Activated CD4-positive, alpha-beta T cell treated with anti-CD3 and anti-CD28 coated beads, Interleukin-2, amount 10 ng/mL, durations not matched to agents 24 days and 14 days (primary cell): ENCODE measurements at places on chromosomes 16 and 17. TPM values are rescaled to one million over a fixed set of nuclear protein-coding genes. Genes with fewer than 3 reads are reported as not detected.

The GP2 gene
- not detected in 2 replicates for total RNA-seq

- no peak overlapping the region for H3K4me3 ChIP-seq
- H3K27ac ChIP-seq: no peak overlapping the region
- no peaks in the 10 kb centered on the region for H3K4me1 ChIP-seq
- no peaks in the 10 kb centered on the region for H3K36me3 ChIP-seq
- H3K27me3 ChIP-seq: no peaks in the 10 kb centered on the region
These were observed 341.7 kb downstream of the C16orf95 start for GRCh38 chr16:86975445-86975844.

DNA sequence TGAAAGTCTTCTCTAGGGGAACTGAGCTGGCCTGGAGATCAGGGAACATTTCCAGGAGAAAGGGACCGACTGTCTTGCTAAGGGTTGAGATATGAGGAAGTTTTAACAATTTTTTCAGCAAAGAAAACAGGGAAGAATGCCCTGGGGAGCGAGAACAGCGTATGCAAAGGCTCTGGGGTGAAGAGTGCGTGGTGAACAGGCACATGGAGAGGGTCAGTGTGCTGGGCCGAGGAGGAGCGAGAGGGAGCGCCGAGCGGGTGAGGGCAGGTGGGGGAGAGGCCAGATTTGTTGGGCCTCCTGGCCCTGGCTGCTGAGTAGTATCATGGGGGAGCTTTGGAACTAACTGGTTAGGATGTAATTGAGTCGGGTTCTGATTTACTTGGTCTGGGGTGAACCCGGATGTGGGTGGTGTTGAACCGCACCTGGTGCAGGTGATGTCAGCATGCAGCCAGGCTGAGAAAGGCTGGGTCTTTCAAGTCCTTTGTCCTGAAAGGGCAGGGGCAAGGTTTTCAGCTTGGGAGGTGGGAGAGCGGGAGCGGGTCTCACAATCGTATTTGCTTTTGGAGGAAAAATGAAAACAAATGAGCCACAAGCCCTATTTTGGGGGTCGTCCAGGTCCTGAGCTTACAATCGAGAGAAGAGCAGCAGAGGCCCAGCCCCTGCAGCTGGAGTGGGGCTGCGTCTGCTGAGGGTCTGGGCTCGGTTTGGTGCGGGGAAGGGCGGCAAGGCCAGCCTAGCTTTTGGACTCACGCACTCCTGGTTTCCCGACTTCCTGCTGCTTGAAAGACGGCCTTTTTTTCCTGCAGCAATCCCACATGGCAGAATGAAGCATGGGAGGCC is 11.1 kb upstream of the WFDC1 start:
- H3K27ac ChIP-seq: no peak overlapping the region
- H3K27me3 ChIP-seq: peaks cover 2% of the 10 kb centered on the region
- DNase-seq: no peak
- no peaks in the 10 kb centered on the region for H3K4me1 ChIP-seq
- H3K4me3 ChIP-seq: no peak overlapping the region

- H3K27ac ChIP-seq: no peak overlapping the region
- DNase-seq: peak; percentile 79
- H3K36me3 ChIP-seq: peaks cover 46% of the 10 kb centered on the region
- H3K4me3 ChIP-seq: no peak overlapping the region
- peaks cover 15% of the 10 kb centered on the region for H3K4me1 ChIP-seq
These were observed 11.4 kb downstream of the DYNC1LI2 start for GRCh38 chr16:66740010-66740409.

DNA sequence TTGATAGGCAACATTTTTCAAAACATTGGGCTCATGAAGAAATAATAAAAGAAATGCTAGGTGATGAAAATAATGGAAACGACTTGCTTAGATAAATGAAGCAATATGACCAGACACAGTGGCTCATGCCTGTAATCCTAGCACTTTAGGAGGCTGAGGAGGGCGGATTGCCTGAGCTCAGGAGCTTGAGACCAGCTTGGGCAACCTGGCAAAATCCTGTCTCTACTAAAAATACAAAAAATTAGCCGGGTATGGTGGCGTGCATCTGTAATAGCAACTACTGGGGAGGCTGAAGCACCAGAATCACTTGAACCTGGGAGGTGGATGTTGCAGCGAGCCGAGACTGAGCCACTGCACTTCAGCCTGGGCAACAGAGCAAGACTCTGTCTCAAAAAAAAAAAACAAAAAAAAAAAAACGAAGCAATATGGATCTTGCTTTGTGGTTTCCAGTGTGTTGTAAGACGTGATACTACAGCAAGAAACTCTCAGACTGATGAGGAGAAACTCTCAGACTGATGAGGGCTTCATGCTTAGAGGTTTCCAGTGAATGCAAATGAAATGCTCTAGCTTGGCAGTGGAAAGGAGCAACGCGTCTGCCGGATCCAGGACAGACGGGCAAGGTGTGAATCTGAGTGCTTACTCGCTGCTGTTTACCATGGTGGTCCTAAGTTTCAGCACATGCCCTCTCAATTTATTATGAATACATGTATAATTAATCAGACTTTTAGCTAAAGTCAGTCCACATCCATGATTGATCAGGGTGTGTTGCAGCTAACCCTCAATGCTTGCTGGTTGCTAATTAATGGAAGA is 11.5 kb upstream of the IGF2BP1 start:
- no peak overlapping the region for H3K27ac ChIP-seq
- H3K4me1 ChIP-seq: no peaks in the 10 kb centered on the region
- no peaks in the 10 kb centered on the region for H3K36me3 ChIP-seq
- no peak for DNase-seq

- no peaks in the 10 kb centered on the region for H3K4me1 ChIP-seq
- H3K27me3 ChIP-seq: peaks cover 8% of the 10 kb centered on the region
- no peaks in the 10 kb centered on the region for H3K36me3 ChIP-seq
- no peak overlapping the region for H3K27ac ChIP-seq
These were observed 41.4 kb upstream of the ANKFN1 start for GRCh38 chr17:56111706-56112485.

DNA sequence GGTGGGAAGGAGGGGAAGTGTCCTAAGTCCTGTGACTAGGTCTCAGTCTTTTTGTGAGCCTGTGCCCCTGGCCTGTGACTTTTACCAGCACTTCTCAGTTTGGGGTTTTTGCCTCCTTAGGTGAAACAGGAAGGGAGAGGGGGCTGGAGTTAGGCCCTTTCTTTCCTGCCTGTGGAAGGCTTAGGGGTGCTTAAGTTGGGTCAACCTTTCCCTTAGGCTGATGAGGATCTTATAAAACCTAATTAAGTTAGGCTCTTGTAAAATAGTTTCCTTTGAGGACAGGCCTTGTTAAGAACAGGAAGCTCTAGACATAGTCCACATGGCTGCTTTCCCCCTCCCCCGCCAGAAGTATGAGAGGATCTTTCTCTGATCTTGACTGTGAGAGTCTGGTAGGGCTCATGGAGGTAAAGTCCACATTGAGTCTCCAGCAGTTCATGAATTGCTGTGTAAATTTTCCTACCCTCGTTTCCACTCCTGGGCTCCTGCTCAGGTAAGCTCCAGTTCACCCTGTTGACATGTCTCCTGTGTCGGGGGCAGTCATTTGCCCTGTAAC is 17.0 kb upstream of the DNASE1 start:
- peaks cover 16% of the 10 kb centered on the region for H3K4me1 ChIP-seq
- peak overlapping the region; percentile 83 for H3K27ac ChIP-seq
- no peaks in the 10 kb centered on the region for H3K27me3 ChIP-seq
- H3K4me3 ChIP-seq: peak overlapping the region; percentile 28

DNA sequence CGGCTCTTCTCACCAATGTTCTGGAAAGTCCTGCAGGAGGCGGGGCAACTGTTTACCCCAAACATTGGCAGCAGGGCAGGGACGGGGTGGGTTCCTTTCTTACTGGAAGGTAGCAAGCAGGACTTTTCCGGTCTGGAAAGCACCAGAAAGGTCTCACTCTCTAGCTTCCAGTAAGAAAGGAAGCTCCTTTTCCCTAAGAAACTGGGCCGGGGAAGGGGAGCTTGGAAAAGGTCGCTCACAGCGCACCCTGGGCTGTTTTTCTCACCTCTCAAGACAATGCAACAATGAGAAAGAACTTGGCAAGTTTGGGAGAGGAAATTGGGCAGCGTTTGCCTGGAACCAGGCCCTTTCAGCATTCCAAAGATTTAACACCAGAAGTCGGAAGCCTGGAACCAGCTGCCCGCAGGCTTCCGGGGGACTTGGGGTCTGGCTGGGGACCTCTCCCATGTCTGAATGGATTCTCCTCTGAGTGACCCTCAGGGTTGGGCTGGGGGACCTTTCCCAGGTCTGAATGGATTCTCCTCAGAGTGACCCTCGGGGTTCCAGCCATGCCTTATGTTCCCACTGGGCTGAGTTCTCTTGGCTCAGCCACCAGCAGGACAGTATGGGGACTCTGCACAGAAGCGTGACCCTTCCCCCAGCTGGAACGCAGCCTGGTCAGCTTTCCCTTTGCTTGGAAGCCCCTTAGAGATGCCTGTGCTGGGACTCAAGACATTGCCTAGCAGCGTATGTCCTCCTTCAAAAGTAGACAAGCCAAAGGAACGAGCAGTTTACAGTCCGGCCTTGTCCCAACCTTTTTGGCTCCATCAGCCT is 166.5 kb upstream of the PLCG2 start:
- no peak for DNase-seq
- no peak overlapping the region for H3K4me3 ChIP-seq
- peaks cover 11% of the 10 kb centered on the region for H3K4me1 ChIP-seq
- H3K27me3 ChIP-seq: no peaks in the 10 kb centered on the region

GRCh38 chr16:57982385-57982784 is 11.5 kb upstream of the CNGB1 start:
- H3K4me3 ChIP-seq: no peak overlapping the region
- no peaks in the 10 kb centered on the region for H3K36me3 ChIP-seq
- peaks cover 8% of the 10 kb centered on the region for H3K4me1 ChIP-seq
- no peak overlapping the region for H3K27ac ChIP-seq

DNA sequence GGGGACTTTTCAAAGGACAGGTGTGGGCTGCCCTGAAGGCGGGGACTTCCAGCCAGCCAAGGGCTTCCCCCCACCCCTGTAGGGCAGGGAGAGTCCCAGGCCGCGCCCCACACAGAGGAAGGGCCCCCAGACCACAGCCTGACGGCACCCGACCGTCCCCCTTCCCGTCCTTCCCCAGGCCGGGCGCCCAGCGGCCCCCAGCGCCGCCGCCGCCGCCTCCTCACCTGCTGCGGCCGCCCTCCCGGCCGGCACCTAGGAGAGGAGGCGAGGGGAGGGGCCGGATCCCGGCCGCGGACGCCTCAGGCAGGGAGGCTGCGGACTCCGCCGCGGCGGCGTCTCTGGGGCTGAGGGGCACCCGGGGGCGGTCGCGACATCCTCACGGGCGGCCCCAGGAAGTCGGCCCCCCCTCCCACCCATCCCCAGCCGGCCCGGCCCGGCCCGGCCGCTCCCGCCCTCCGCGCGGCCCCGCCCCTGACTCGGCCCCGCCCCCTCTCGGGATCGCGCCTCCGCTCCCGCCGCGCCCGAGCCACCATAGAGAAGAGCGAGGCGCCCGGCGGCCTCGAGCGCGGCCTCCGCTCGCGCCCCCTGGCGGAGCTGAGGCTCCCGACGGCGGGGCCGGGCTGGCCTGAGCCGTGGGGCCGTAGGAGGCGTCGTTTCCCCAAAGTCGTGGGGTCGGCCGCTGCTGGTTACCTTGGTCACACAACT is 25.5 kb upstream of the RFFL start:
- H3K27me3 ChIP-seq: no peaks in the 10 kb centered on the region
- H3K36me3 ChIP-seq: peaks cover 2% of the 10 kb centered on the region
- peak overlapping the region; percentile 95 for H3K4me3 ChIP-seq
- peak; percentile 97 for DNase-seq
- peaks cover 44% of the 10 kb centered on the region for H3K4me1 ChIP-seq

DNA sequence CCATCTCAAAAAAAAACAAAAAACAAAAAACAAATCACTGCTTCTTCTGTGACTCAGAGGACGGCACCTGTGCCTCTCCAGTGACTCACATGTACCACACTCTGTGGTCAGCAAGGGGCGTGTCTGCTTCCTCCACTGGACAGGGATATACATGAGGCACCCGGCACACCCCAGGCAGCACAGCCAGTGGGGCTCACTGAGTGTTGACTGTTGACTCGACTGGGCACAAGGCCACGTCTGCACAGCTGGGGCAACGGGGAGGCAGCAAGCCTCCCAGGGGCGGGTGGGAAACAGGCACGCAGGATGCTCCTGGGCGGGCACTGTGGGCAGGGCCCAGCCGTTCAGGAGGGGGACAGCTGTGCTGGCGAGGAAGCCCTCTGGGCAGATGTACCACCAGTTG is 64.1 kb downstream of the TIMM22 start:
- H3K36me3 ChIP-seq: peaks cover 40% of the 10 kb centered on the region
- H3K4me3 ChIP-seq: no peak overlapping the region
- H3K27ac ChIP-seq: no peak overlapping the region
- no peaks in the 10 kb centered on the region for H3K27me3 ChIP-seq
- DNase-seq: peak; percentile 66

DNA sequence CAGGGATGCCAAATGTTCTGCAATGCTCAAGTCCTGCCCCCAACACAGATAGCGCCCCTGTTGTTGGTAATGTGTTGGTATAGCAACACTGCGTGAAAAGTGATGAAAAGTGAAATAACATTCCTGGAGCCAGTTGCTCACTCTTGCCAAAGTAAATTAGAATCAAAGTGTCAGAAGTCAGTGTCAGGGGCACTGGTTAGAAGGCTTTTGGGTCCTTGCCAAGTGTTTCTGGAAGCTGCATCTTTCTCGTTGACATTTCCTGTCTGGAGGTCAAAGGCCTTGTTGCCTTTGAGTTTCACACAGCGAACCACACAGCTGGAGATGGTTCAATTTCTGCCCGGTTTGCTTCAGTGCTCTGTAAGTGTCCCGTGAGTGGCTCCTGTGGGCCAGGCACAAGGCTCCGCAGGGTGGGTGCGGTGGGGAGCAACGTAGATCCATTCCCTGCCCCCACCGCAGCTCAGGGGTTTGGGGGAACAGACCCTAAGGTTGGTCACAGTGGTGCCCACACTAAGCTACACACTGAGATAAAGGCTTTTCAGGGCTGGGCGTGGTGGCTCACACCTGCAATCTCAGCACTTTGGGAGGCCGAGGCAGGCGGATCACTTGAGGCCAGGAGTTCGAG is 3.6 kb upstream of the SLC16A5 start:
- H3K4me3 ChIP-seq: no peak overlapping the region
- H3K27ac ChIP-seq: no peak overlapping the region
- no peaks in the 10 kb centered on the region for H3K36me3 ChIP-seq
- peaks cover 28% of the 10 kb centered on the region for H3K4me1 ChIP-seq
- no peaks in the 10 kb centered on the region for H3K27me3 ChIP-seq
- DNase-seq: no peak

DNA sequence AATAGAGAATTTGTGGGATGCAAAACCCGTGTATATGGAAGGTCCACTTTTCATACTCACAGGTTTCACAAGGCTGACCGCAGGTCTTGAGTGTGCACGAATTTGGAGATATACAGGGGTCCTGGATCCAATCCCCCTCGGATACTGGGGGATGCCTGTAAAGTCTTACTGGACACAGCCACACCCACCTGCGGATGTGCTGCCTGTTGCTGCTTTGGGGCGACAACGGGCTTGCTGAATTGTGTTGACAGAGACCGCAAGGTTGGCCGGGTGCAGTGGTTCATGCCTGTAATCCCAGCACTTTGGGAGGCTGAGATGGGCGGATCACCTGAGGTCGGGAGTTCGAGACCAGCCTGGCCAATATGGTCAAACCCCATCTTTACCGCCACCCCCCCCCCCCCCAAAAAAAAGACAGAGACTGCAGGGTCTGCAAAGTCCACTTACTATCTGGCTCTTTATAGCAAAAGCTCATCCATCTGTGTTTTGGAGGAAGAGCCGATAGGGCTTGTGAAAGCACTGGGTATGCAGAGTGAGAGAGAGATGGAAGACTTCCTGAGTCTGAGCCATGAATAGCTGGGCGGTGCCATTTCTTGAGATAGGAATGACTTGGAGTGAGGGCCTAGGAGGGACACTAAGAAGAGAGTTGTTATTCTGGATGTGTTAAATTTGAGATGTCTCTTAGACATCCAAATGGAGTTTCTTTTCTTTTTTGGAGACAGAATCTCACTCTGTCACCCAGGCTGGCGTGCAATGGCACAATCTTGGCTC is 6.4 kb upstream of the COG1 start:
- peaks cover 8% of the 10 kb centered on the region for H3K4me1 ChIP-seq
- no peak for DNase-seq
- no peak overlapping the region for H3K27ac ChIP-seq
- H3K4me3 ChIP-seq: no peak overlapping the region
- H3K27me3 ChIP-seq: no peaks in the 10 kb centered on the region
